ENCODE measurements at places on chromosomes 5 and 9.

GRCh38 chr9:35353731-35354365 is 136.1 kb upstream of the RUSC2 start:
- DNase-seq = no peak

DNA sequence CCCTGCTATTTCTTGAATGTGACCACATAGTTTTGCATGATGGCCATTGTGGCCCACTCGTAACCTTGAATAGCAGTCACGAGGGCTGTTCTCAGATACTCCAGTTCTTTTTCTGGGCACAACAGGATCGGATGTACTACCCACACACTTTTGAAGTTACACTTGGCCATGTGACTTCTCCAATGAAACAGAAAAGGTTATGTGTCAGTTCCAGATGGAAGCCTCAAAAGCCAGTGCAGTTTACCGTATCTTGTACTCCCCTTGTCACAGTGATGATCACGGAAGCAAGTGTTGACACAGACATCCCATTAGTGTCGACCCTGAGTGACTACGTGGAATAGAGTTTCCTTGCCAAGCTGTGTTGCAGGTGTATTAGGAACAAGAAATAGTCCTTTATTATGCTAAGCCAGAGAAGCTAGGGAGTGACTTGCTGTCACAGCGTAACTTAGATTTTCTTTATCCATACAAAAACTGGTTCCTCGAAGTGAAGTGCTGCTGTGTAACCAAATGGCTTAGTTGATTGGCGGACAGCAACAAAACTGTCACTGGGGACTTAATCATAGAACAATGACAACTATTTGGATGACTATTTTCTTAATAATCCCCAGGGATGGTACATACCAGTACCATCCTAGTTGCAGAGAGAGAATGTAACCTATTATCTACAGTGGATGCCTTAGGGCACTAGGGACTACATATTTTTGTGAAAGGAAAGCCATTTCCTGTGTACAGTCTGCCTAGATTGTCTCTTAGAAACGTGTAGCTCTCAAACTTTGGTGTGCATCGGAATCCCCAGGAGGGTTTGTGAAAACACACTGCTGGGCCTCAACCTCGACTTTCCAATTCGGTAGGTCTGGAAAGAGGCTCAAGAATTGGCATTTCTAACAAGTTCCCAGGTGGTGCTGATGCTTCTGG is 90.1 kb upstream of the DMRT1 start:
- no peak for DNase-seq

DNA sequence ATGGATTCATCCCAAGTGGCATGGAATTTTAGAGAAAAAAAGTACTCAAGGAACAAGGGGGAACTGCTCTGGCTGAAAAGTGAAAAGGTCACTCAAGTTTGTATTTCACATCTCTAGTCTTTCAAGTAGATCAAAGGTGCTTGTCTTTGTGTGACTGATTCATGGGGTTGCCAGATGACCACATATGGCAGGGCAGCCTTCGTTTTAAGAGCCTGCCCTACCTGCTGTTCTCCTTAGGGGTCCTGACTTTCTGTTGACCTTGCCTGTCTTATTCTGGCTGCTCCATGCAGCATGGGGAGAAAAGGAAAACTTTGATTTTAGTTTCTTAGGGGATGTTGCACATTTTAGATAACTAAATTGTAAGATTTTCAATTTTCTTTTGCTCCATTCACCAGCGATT is 877.7 kb downstream of the TLE1 start:
- DNase-seq = no peak

DNA sequence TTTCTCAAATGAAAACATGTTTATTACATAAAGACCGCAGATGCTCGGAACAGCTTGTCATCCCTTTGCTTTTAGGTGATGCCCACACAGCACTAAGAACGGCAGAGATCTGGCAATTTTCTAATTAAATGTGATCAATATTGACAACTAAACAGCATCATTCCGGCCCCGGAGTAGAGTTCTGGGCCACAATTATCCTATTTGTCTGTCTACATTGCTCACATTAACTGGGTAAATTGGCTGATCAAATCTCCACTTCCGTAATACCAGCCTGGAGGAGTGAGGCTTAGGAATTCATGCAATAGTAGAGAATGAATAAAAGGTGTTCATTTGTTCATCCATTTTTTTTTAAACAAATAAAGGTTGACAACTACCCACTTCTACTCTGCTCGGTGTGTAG is 245.1 kb upstream of the C9orf72 start:
- DNase-seq = no peak

- DNase-seq = no peak
Measured at GRCh38 chr5:120817044-120817985, 353.2 kb downstream of the PRR16 start.

All from left renal pelvis (tissue), 4 donors.